ENCODE measurements at places on chromosomes 5 and 9. TPM values are rescaled to one million over a fixed set of nuclear protein-coding genes. Genes with fewer than 3 reads are reported as not detected.

- no peak for DNase-seq
These were observed 31.1 kb downstream of the TRIO start for GRCh38 chr5:14174230-14174636.

OTULINL gene
- total RNA-seq, result 3.1 TPM

- DNase-seq, result no peak
These were observed 231.0 kb downstream of the ARHGEF28 start for GRCh38 chr5:73856997-73857396.

ARID3C gene
- total RNA-seq, result not detected

- DNase-seq, result no peak
These were observed 400 bp downstream of the TIFAB start for GRCh38 chr5:135451581-135452320.

GRCh38 chr5:150778517-150779396 lies at the start of gene SMIM3:
SMIM3 (plus strand) TSS chr5:150778757; CDS start chr5:150795441, 16,684 bp downstream.
- peak; percentile 92 for DNase-seq

DNA sequence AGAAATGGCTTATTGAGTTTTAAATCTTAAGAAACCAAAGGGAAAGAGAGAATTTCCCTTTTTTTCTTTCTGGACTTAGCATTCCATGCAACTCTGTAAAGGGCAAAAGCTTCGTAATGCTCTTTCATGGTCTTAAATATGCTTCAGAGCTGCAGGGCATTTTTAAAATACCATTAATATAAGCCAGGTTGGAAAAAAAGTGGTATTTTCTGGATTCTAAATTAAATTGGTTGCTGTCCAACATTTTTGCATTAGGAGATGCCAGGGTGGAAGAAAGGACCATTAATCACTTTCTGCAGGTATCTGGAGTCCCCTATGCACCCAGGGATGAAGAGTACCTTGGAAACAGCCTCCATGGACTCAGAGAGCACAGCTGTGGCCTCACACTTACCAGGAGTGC lies 215.1 kb upstream of the DAPK1 start:
- DNase-seq, result no peak

AFAP1L1 gene
- 48.9 TPM for total RNA-seq

GRCh38 chr5:90792725-90793124 lies 234.1 kb downstream of the ADGRV1 start:
- DNase-seq, result no peak

DNA sequence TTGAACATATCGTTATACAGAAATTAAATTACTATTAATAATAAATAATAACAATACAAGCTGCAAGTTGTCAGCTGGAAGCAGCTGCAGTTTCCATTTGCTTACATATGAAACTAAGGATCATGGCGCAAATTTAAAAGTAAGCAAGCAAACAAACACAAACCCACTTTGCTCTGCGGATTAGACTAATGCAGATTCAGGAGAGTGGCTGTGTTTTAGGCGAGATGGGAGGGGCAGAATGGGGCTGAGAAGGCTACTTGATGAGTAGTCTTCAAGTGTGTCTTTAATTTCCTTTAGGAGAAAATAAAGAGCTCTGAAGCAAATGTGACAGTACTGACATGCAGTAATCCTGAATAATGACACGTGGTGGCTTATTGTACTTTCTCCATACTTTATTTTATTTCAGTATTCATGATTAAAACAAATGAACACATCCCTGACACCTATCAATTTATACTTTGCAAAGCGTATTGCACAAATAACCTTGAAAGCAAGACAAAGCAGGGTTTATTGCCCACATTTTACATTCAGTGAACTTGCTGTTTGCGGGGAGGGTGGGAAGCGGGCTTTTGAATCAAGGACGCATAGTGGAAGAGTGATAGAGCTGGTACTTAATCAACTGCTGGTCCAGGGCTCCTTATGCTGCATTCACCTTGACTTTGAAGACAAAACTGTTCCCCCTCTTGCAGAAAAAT lies 221.4 kb upstream of the TRIM32 start:
- no peak for DNase-seq

- DNase-seq, result no peak
These were observed 21.4 kb upstream of the SPARC start for GRCh38 chr5:151708126-151708525.

DNA sequence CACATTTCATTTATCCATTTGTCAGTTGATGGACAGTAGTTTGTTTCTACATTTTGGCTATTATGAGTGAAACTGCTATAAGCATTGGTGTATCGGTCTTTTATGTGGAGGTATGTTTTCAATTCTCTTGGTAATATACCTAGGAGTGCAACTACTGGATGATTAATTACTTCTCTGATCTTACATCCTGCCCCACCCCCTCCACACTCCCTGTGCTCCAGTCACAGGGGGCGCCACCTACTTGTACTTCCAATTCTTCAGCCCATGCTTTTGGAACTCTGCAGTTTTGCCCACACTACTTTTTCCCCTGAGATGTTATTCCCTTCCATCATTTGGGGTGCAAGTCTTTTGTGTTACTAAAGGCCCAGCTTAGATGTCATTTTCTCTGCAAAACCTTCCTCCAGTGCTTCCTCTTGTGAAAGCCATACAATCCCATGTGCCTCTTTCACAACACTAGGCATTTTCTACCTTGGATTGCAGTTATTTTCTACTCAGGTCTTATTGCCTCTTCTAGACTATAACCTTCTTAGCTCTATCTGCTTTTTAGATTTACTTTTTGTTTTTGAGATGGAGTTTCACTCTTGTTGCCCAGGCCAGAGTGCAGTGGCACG lies 42.1 kb downstream of the SEC61B start:
- DNase-seq, result no peak

- no peak for DNase-seq
These were observed 354.0 kb downstream of the TLR4 start for GRCh38 chr9:118058227-118058626.

PCDHGA11 gene
- 5.0 TPM for total RNA-seq

NDST1 gene
- 57.9 TPM for total RNA-seq

DNA sequence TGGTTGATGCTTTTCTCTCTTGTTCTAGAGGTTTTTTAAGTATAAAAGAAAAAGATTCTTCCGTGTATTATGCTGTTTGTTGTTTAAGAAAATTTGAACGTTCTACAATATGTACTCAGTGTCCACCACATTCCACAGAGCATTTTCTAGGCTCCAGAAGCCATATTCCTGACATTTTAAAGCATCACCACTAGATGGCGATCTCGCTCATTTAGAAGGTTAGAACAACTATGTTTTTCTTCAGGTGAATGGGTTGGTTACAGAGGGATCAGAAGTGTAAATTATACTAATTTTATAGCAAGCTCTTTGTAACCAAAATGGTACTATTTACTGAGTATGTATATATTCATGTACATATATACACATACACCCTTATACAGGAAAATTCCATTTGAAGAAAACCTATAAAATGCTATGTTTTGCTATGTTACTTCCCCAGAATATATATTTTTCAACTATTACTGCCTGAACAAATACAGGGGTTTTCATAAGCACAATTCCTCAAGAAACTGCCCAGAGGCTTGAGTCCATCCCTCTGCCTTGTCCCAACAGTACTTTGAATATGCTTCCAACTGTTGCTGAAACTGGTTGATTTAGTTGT lies 284.3 kb downstream of the CCDC171 start:
- no peak for DNase-seq

DNA sequence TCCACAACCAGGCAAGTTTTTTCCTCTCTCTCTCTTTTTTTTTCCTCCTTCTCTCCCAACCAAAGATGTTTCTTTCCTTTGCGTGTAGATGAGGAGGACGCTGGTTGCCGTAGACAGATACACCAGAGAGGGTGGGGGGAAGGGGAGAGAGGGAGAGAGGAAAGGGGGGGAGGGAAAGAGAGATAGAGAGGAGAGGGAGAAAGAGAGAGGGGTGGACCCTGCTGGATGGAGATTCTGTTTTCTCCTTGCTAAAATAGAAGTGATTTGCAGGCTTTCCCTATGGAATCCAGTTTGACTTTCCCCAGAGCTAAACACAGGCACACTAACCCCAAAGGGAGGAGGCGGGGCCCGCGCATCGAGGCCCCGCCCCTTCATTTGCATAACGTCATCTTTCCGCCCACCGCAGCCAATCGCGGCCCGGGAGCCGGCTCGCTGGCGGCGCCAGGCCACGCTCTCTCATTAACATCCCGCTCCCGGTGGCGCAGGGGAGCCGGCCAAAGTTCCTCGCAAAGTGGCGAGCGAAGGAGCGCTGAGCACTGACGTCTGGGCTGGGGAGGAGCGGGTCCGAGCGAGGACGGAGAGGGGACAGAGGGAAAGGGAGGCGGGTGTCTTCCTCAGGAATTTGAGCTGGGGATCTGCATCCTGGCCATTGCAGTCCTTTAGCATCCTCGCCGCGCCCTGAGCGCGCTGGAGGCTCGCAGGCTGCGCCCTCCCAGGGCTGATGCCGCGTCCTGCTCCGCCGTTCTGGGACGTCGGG lies 487 bp upstream of the EBF1 start:
- DNase-seq, result peak; percentile 94
